ENCODE measurements at places on chromosomes 6 and 20.

- peak; percentile 13 for DNase-seq
Measured at GRCh38 chr6:52904562-52905279, 4.8 kb downstream of the GSTA3 start.

DNA sequence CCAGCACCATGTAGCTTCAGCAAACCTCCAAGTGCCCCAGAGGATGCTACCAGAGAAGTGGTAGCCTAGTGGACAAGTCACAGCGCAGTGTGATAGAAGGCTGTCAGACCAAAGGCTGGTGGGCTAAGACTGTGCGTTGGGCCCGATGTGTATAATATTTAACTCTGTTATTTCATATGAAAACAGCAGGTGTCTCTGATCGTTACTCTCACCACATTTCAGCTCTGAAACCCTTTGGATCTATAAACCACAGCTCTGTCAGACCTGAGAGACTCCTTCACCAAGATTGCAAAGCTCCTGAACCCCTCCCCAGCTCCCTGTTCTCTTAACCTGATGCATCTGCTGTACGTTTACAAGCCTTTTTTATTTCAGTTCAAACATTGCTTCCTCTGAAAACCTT, 43.8 kb downstream of the ISM1 start:
- DNase-seq: no peak

GRCh38 chr6:22954749-22955385, 385.5 kb downstream of the HDGFL1 start:
- DNase-seq: no peak

- DNase-seq: no peak
Measured at GRCh38 chr6:27888566-27888965, 23.6 kb downstream of the OR2B2 start.

- no peak for DNase-seq
Measured at GRCh38 chr20:5316188-5317158, at the start of gene PROKR2. Gene PROKR2, minus strand, starts transcription at chr20:5316954. Its CDS starts 2,585 bp downstream, at chr20:5314369.

GRCh38 chr6:33620856-33621710, at the start of gene ITPR3:
Gene ITPR3, plus strand, starts transcription at chr6:33621322. Its CDS starts 281 bp downstream, at chr6:33621603.
- DNase-seq: no peak

DNA sequence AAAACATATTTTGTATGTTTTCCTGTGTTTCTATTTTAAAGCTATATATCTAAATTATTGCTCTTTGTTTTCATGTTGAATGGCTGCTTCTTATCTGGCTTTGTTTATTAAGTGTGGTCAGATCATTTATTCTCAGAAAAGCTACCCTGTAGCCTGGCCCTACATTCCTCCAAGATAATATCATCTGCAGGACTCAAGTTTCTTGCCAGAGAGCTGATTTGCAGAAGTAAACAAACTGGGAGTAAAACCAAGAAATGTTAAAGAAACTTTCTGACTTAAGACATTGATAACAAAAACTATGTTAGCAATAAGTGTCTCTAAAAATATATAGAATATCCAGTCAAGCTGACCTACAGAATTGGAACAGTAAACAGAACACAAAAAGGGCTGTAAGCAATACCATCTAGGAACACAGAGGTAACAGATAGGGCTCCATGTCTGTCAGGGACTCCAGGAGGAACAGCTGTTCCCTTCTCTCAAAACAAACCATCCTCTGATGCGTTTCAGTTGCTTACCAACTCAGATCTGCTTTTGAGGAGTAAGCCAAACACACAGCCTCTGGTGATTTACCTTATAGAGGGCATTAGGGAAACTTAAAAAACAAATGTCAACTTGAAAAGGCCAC, 17.5 kb upstream of the CEP85L start:
- no peak for DNase-seq

DNA sequence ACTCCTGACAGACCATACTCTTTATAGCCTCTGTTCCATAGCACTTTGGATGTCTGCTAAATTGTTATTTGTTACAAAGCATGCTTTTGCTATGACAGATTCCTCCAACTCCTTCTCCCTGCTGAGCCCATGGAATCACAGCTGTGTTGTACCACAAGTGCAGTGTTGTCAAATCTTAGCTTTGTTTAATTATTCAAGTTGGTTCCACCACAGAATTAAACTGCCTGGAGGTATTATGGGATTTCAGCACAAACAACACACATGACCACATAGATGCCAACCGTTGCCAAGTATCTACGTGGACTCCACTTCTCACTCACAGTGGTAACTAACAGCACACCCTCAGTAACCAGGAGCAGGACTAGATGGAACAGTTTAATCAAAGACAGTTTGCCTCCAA, 32.7 kb upstream of the MARCKS start:
- no peak for DNase-seq

GRCh38 chr6:19369785-19370184, 467.4 kb upstream of the ID4 start:
- DNase-seq: no peak

- DNase-seq: no peak
Measured at GRCh38 chr20:14612391-14612790, 275.0 kb upstream of the FLRT3 start.

DNA sequence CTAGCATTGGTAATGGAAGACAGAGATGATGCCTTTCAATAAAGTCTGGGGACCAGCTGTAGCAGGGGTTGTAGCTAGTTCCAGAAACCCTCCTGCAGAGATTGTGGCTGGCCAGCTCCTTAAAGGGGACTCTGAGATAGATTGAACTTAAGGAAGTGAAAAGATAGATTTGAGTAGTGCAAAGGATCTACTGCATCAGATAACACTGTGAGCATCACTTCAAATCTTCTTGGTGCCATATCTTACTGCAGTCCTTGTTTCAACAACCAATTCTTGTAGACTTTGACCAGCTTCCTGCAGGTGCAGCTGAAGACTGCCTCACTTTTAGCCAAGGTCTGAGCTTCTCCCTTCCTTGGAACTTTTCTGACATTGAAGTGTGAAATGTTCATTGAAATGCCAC, 14.8 kb upstream of the CEP162 start:
- no peak for DNase-seq

DNA sequence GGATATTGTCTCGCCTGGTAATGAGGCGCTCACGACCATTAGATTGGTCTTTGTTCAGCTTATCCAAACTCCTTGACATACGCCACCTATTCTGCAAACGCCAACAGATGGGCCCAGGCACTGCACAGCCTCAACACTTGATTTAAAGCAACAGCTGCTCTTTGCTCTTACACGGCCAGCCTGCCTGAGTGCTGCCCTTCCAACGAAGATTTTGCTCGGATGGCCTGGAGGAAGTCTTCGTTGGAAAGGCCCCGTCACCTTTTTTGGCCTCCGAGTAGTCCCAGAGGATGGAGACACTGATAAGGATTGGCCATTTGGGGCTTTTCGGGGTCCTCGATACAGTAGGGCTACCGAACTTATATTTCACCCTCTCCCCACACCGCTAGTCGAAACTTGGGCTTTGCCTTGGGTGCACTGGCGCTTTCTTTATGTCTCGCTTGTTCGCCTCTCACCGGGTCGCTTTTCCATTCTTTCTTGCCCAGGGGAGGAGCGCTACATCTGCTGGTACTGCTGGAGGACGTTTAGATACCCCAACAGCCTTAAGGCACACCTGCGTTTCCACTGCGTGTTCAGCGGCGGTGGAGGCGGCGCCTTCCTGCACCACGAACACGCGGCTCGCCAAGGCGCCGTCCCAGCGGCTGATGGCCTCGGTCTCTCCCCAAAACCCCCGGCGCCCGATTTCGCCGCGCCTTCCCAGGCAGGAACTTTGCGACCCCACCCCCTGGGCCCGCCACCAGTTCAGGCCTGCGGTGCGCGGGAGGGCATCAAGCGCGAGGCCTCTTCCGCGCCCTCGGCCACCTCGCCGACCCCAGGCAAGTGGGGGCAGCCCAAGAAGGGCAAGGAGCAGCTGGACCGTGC, 6.1 kb downstream of the PRDM13 start:
- DNase-seq: no peak
